HCT116 (cell line): ENCODE measurements at places on chromosomes 4 and X. TPM values are rescaled to one million over a fixed set of nuclear protein-coding genes. Genes with fewer than 3 reads are reported as not detected.

Gene NELFA
- total RNA-seq = 56.1 TPM

Gene SPANXA2
- total RNA-seq = not detected

Gene TRMT10A
- total RNA-seq = 7.4 TPM

Gene KLB
- total RNA-seq = not detected

Gene SSX2B
- total RNA-seq = 0.42 TPM

Gene NCAPG
- 79.4 TPM for total RNA-seq

Gene POF1B
- 0.15 TPM for total RNA-seq

Gene VCX3A
- not detected for total RNA-seq

Gene PAGE5
- total RNA-seq = not detected

Gene SPACA5
- total RNA-seq = not detected

Gene NUP62CL
- total RNA-seq = 21.1 TPM

Gene DTHD1
- total RNA-seq = not detected

Gene UGT2B11
- not detected for total RNA-seq

Gene PRICKLE3
- 27.8 TPM for total RNA-seq

Gene SLIT2
- 3.8 TPM for total RNA-seq

Gene NPY5R
- total RNA-seq = not detected

Gene CEP44
- 11.5 TPM for total RNA-seq
